ENCODE measurements at places on chromosomes 4 and X. TPM values are rescaled to one million over a fixed set of nuclear protein-coding genes. Genes with fewer than 3 reads are reported as not detected.

TREX2 gene
- 2.3 TPM for total RNA-seq

C4orf51 gene
- total RNA-seq: not detected

RPS6KA6 gene
- not detected for total RNA-seq

VCX gene
- total RNA-seq: not detected

SMC1A gene
- 104 TPM for total RNA-seq

WAS gene
- total RNA-seq: 162 TPM

LANCL3 gene
- total RNA-seq: 0.47 TPM

WDR17 gene
- total RNA-seq: 0.69 TPM

SERTM2 gene
- total RNA-seq: not detected

ASB9 gene
- total RNA-seq: 0.39 TPM

OFD1 gene
- total RNA-seq: 24.4 TPM

MPP1 gene
- total RNA-seq: 47.4 TPM

KLHL4 gene
- 0.12 TPM for total RNA-seq

ENPP6 gene
- 5.5 TPM for total RNA-seq

PRDM5 gene
- not detected for total RNA-seq

ANK2 gene
- 3.7 TPM for total RNA-seq

SNCA gene
- 2.1 TPM for total RNA-seq

NOX1 gene
- total RNA-seq: not detected

TBX22 gene
- not detected for total RNA-seq

GABRG1 gene
- not detected for total RNA-seq

IQSEC2 gene
- total RNA-seq: 0.29 TPM

DMP1 gene
- total RNA-seq: not detected

NUDT11 gene
- total RNA-seq: 0.71 TPM

CHST7 gene
- 7.0 TPM for total RNA-seq

GYPE gene
- total RNA-seq: not detected

PAGE4 gene
- not detected for total RNA-seq

STAG2 gene
- 101 TPM for total RNA-seq

DCAF8L2 gene
- not detected for total RNA-seq

PNMA5 gene
- 0.37 TPM for total RNA-seq

MAGEB4 gene
- total RNA-seq: not detected

SMR3B gene
- not detected for total RNA-seq

FAM149A gene
- 0.61 TPM for total RNA-seq

GPR34 gene
- 5.4 TPM for total RNA-seq

APLN gene
- not detected for total RNA-seq

CXorf65 gene
- 39.8 TPM for total RNA-seq

CXCL11 gene
- total RNA-seq: 0.46 TPM

MAGED1 gene
- total RNA-seq: 33.2 TPM

NUDT10 gene
- total RNA-seq: 0.12 TPM
